ENCODE measurements at places on chromosomes 5 and 9. TPM values are rescaled to one million over a fixed set of nuclear protein-coding genes. Genes with fewer than 3 reads are reported as not detected.

Gene MORN5
- total RNA-seq = 45.7 TPM

DNA sequence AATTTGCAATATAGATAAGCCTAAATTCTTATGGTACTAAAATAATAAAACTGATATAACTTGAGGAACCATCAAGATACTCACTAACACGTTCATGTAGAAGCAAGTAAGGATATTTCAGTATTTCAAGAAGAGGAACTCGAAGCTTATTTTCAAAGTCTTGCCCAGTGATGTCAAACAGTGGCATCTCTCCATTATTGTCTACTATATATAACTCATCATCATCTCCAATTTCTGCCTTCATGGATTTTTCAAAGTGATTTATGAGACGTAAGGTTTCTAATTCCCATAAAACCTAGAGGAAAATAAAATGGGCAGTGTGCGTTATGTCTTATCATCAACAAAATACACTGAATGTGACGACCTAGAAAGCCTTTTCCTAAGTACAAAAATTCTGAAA lies 8.6 kb downstream of the SETX start:
- no peak for DNase-seq

Gene LOX
- 21.6 TPM for total RNA-seq

Gene GFPT2
- total RNA-seq = 42.7 TPM

GRCh38 chr5:38299585-38299984 lies 41.2 kb downstream of the EGFLAM start:
- DNase-seq = no peak

DNA sequence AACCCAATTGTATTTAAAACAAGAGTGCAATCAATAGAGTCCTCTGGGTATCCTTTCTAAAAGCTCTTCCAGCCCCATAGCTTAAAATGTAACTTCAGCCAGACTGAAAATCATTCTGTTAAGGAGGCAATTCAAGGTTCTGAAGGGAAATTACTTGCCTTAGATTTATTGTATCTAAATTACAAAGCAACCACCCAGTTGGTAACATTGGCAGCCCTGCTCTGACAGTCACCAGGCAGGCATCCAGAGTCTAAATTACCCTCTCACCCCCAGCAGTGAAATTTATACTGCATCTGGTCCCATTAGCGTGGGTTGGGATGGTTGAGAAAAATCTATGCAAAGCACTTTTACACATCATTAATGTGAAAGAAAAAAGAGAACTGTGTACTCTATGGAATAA lies 514.7 kb downstream of the MTRR start:
- DNase-seq = no peak

- no peak for DNase-seq
These were observed 246.6 kb downstream of the HSPA4 start for GRCh38 chr5:133298447-133298846.

Gene NFX1
- 37.5 TPM for total RNA-seq

DNA sequence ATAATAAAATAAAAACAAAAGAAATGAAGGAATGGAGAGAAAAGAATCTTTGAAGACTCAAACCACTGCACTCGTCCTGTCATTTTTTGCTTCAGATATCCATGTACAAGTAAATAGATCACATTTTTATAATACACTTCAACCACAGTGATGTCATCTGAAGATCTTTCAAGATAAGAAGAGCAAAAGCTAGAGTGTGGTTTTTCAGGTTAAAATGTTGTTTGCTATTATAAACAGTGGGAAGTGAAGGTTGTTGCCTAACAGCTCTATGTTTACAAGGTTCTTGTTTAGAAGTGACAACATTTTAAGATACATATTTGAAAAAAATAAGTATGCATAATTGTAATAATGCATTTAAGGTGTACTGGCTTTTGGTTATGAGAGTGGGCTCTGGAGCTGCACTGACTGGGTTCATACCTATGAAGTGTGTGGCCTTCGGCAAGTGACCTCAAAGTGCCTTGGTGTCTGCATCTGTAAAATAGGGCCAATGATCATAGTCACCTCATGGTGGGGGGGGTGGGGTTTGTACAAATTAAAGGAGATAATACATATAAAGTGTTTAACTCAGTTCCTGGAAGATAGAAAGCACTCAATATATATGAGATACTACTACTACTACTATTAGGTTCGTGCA lies 45.5 kb upstream of the IL7R start:
- DNase-seq = no peak

Gene ORM2
- total RNA-seq = not detected

Gene OTULIN
- total RNA-seq = 37.9 TPM

- no peak for DNase-seq
These were observed 332.9 kb upstream of the CCNG1 start for GRCh38 chr5:163104464-163104863.

DNA sequence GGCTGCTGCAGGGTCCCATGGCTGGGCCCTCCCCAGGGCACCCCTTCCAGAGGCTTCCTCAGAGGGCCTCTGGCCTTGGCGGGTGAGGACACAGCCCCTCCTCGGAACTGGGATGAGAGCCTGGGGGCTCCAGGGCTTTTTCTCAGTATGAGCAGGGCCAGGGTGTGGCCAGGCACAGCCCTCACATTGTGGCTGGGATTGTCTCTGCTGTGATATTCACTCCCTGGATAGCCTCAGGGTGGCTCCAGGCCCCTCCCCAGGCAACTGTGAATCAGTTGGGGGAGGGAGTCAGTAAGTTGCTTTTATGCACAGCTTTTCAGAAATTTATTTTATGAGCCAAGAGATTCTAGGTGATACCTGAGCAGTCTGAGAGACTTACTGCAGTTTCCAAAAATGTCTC lies 135.7 kb downstream of the CACNA1B start:
- no peak for DNase-seq

DNA sequence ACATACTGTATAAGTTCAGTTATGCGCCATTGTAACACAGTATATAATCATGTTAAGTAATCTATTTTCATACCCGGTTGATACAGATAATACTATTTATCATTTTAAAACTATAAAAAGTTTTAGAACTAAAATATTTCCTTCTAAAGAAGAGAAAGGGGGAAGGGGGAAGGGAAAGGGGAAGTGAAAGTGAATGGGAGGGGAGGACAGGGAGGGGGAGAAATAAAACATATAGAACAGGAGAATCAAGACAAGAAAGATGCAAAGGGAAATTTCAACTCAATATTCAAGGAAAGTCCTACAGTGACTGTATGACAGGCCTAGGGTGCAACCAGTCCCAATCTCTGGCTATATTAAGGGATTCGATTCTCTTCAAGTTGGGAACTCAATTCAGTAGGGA lies 1278.8 kb downstream of the MAT2B start:
- DNase-seq = no peak

DNA sequence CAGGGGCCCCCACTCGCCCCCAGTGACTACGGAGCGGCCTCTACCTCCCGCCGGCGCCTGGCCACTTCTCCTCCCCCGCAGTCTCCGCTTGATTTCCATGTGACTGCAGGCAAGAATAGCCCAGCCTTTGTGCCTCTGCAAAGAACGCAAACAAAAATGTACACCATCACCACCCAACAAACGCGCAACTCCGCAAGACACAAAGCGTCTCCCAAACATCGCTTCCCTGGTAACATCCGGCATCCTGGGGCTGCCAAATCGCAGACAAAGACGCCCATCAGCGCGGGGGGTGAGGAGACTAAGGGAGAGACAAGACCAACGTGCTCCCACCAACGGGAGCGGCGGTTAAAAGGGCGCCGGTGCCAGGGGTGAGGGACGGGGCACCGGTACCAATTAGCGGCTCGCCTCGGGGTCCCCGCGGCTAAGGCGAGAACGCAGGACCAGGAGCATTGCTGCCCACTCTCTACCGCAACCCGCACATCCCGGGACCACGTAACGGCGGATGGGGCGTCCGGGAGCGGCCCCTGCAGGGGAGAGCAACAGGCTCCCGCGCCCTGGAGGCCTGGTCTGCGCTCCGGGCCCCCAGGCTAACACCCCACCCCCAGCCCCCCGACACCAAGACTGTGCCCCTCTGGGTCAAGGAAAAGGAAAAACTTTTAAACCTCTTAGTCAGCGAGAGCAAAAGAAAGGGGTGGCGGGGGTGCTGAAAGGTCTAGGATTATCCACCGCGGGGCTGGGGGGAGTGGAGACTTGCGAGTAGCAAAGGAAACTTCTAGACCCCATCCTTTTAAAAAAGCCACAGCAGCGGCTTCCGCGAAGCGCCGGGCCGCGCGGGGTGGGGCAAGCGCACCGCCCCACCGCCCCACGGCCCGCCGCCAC lies 885 bp downstream of the MPDZ start:
- DNase-seq = peak; percentile 88

GRCh38 chr5:10229306-10230048 lies 20.2 kb downstream of the ATPSCKMT start:
- no peak for DNase-seq

GRCh38 chr5:66864240-66864884 lies 268.2 kb downstream of the MAST4 start:
- no peak for DNase-seq

Gene ELAVL2
- total RNA-seq = 0.16 TPM

Gene GABBR2
- not detected for total RNA-seq

DNA sequence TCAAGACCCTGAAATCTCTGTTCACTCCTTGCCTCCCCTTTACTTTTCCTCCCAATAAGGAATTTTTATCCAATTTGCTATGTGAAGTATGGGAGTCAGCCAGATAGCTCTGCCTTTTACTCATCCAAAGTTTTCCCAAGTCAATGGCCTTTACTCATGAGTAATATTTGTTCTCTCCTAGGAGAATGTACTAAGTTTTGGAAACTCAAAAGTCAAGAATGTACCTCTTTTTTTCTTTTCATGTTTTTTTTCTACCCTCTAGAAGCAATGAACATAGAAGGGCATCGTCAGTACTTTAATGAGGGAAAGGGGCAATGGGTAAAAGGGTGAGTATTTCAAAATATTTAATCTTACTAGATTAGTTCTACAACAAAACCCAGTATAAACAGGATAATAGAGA lies 140.2 kb upstream of the SGCD start:
- DNase-seq = no peak

GRCh38 chr9:121305269-121305994 lies 37.5 kb downstream of the GSN start:
- DNase-seq = peak; percentile 96

- DNase-seq = no peak
These were observed 54.1 kb downstream of the FER start for GRCh38 chr5:108801776-108802175.

Gene SYK
- 10.0 TPM for total RNA-seq

GRCh38 chr9:133023117-133023890 lies 7.5 kb upstream of the GTF3C5 start:
- no peak for DNase-seq

- DNase-seq = no peak
These were observed 503.3 kb upstream of the GRIA1 start for GRCh38 chr5:152987131-152987530.

Measured in sigmoid colon (tissue), 7 donors.